ENCODE measurements at places on chromosomes 2 and 18.

GRCh38 chr18:9547782-9548181, 66.6 kb downstream of the PPP4R1 start:
- no peak for DNase-seq

- no peak for DNase-seq
These were observed 36.9 kb downstream of the UNC80 start for GRCh38 chr2:209808521-209808920.

- no peak for DNase-seq
These were observed 52.6 kb downstream of the VRK2 start for GRCh38 chr2:58099096-58099769.

DNA sequence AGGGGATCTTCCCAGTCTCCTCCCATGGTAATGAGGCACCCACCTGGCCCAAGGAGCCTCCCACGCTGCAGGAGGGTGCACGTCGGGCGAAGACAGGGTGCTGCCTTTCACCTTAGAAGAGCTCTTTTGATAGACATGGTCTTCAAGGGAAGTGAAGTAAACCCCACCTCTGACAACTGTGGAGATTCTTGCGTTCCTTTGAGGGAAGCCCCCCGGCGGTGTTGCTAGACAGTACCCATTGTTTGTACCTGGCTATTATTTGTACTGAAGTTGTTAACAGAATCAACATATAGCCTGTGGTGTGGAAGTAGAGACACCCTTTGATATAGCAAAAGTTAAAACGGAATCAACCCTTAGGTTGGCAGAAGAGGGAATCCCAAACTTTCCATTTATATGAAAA, 648.0 kb downstream of the GALR1 start:
- DNase-seq = no peak

- DNase-seq = no peak
These were observed 47.9 kb upstream of the CCDC150 start for GRCh38 chr2:196591621-196592022.

- DNase-seq = no peak
These were observed 108.6 kb upstream of the CWC22 start for GRCh38 chr2:180115675-180116074.

GRCh38 chr18:66993492-66993891, 389.6 kb upstream of the CDH19 start:
- peak; percentile 44 for DNase-seq

- DNase-seq = no peak
These were observed 11.2 kb upstream of the GYPC start for GRCh38 chr2:126644630-126645191.

DNA sequence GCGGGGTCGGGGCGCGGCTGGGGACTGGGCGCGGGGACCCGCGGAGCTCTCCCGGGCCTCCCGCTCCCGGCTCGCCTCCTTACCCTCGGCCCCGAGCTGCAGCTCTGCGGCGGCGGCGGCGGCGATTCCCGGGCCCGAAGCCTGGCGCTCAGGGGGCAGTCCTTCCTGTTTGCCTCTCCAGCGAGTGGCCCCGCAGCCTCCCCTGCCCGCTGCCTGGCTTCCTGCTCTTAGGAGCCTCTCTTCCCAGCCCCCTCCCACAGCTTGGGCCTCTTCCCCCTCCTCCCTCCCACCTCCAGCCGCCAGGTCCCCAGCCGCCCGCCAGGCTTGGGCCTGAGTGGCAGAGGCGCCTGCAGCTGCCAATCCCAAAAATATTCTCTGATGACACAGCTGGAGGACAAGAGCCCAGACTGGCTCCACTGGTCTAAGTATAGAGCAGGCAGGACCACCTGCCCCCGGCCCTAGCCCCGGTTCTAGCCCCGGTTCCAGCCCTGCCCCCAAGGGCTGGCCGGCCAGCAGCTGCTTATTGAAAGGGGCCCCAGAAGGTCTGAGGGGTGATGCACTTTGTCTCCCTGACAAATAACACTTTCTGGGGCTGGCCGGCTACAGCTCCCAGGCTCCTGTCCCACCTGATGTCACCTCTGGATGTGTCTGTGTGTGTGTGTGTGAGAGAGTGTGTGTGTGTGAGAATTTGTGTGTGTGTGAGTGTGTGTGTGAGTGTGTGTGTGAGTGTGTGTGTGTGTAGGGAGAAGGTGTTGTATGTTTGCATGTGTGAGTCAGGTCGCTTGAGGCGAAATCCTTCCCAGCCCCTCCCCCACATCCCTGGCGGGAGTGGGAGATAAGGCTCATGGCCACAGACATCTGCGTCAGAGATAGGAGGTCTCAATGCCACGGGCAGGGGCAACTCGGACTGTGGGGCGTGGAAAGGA, at the start of gene OBSL1:
Gene OBSL1 (minus strand): TSS at position 229 of the 926 bp plus-strand sequence. CDS start 307 bp downstream, outside the sequence.
- peak; percentile 74 for DNase-seq

GRCh38 chr2:188517549-188518215, 226.0 kb downstream of the GULP1 start:
- no peak for DNase-seq

DNA sequence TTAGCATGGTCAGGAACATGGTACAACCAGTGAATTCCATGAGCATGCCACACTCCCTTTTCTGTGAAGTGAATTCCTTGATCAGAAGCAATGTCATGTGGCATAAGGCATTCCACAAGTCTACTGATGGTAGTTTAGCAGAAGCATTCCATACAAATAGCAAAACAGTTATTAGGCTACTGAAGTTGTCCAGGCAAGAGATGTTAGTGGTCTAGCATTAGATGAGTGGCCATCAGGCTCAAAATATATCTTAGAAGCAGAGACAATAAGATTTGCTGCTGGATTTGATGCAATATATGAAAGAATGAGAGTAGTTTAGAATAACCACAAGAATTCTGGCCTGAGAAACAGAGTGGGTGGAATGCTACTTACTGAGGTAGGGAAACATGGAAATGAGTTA, 355.3 kb upstream of the NRXN1 start:
- no peak for DNase-seq

DNA sequence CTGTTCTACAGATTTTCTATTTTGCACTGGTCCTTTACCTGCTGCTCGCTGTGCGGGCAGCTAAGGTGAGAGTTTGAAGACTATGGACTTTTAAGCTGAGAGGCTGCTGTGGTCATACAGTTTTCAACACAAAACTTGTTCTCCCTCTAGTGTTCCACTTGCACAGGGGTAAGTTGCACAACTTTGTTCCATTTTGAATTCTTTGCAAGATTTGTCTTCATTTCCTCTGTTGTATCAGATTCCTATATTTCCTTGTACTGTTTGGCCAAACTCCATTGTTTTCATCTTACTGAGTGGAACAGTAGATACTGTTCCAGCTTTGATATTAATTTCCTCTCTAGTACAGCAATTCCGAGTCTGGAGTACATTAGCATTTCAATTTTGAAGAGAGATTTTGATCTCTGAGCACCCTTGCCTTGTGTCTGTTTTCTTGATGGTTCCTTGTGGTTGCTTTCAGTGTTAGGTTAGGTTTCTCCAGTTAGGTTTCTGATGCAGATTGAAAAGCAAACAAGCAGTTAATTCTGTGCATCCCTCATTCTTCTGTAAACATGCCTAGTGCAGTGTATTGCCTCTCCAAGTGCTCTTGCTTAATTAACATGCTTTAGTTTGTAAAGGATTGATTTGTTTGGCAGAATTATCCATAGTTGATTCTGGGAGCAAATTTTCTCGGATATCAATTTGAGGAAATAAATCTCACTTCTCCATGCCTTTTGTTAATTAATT, 188.8 kb downstream of the PTPRM start:
- DNase-seq = no peak

DNA sequence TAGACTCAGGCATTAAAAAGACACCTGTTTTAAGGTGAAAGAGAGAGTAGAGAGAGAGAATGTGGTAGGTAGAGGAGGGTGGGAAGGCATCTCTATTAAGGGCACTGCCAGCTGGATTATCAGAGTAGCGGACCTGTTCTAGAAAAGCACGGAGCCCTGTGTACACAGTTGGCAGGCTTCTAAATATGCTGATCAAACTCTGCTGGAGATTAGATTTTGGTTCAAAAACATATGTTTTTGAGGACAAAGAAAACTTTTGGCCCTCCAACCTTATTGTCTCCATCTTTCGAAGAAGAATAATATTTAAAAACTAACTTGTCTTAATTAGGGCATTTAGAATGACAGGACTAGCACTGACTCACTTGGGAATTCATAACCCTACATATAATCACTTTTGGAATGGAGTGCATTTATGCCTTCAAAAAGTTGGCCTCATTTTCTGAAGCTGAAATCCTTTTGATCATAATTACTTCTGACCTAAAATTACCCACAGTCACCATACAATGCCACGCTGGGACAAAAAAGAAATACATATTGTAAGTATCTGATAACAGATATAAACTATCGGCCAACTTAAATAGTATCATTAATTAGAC, 254.6 kb downstream of the MEIS1 start:
- DNase-seq = no peak

DNA sequence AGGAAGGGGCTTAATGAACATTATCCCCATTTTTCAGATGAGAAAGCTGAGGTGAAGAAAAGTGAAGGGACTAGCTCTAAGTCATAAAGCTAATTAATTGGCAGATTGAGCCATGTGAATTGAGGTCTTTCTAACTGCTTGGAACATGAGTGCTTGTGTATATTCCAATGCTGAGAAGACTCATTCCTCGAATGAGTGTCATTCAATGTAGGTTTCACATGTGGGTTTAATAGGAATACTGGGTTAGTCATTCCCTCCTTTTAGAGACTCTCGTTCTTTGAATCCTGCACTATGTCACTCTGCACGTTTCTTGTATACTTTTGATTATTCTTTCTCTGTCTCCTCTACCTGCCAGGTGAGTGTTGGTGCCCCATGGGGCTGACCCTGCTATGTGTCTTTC, 218.2 kb downstream of the HRH4 start:
- no peak for DNase-seq

DNA sequence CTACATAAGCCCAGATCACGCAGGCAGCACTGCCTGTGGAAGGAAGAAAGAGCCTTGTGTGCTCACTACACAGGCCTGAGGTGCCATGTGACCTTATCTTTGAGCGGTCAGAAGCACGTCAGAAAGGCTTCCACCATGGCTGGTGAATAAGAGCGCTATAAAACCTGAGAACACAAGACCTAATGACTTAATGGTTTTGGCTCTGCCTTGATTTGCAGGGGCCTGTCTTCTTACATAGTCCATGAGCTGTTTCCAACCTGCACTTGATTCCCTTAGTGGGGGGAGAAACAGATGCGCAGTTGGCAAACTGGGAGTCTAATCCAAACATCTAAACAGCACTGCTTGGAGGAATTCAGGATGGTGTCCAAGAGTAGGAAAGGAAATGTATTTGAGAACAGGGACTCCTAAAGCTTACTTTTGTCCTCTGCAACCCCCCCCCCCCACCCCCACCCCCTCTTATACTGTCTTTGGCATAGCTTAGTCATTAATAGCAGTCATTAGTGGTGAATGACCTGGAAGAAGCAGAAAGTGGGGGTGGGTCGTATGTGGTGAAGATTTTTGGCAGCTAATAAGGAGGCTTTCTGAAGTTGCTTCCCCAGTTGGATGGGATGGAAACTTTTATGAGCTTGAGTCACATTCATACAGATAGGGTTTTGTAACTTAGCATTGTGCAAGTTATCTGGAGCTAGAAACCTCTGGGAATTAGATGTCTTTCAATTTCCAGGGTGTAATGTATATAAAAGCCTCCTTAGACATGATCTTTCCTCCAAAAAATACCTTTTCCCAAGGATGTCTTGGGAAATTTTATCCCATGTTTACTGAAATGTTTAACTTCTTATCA, 454.1 kb downstream of the MEIS1 start:
- DNase-seq = peak; percentile 6

DNA sequence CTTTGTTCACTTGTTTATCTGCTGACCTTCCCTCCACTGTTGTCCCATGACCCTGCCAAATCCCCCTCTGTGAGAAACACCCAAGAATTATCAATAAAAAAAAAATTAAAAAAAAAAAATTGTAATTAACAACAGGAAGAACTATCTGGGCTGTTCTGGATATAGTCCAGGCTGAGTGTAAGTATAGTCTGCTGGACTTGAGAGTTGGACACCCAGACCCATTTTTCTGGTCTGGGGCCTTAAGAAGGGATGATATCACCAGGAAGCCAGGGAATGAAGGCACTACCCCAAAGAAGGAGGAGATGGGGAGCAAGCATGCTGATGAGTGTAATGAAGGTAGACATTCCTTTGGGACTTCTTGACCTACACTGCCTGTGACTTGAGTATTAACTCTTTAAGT, 72.1 kb upstream of the ZFP36L2 start:
- DNase-seq = no peak

GRCh38 chr2:212448698-212449097, 89.9 kb downstream of the ERBB4 start:
- DNase-seq = no peak

DNA sequence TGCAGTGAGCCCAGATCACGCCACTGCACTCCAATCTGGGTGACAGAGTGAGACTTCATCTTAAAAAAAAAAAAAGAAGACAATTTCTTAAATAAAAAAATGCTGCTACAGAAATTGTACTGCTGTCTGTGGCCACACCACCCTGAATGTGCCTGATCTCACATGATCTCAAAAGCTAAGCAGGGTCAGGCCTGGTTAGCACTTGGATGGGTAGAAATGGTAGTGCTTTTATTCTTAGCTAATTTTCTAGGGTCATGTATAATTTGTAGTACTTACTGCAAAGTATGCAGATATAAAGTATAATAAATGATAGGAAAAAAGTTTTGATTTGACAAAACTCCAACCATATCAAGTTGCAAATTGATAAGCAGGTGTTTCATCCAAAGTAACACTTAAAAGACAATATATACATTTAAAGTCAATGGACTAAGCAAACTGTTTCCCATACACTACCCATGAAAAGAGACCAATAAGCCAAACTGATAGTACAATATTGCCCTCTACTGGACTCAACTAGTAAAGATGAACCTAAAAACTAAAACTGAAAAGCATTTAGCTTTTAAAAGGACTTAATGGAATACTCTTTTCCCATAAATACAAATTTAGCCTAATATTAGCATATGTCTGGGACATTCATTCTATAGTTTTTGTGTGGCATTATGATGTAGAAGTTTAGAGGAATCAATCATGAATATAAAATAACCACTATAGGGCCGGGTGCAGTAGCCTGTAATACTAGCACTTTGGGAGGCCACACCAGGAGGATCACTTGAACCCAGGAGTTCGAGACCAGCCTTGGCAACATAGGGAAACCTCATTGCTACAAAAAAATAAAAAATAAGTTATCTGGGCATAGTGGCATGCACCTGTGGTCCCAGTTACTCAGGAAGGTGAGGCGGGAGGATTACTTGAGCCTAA, 18.6 kb upstream of the PEX13 start:
- DNase-seq = peak; percentile 37

- no peak for DNase-seq
These were observed 127.6 kb upstream of the ZNF516 start for GRCh38 chr18:76622651-76623050.

- DNase-seq = no peak
These were observed 23.3 kb downstream of the GNLY start for GRCh38 chr2:85717308-85718008.

DNA sequence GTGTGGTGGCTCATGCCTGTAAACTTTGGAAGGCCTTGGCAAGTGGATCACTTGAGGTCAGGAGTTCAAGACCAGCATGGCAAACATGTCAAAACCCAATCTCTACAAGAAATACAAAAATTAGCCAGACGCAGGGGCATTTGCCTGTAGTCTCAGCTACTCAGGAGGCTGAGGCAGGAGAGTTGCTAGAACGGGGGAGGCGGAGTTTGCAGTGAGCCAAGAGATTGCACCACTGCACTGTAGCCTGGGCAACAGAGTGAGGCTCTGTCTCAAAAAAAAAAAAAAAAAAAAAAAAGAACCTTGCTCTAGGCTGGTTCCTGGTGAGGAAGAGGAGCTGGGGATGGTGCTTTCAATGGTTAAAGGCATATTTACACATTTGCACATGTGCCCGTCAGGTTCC, 129.4 kb downstream of the LYPD6B start:
- no peak for DNase-seq

Data from Caki2 (cell line).